ENCODE measurements at places on chromosomes 7 and 10. TPM values are rescaled to one million over a fixed set of nuclear protein-coding genes. Genes with fewer than 3 reads are reported as not detected.

The WNT8B gene
- total RNA-seq = not detected

The ZNF503 gene
- 3.7 TPM for total RNA-seq

The PNLIP gene
- not detected for total RNA-seq

The CAMK2B gene
- total RNA-seq = 0.28 TPM

The WNT2 gene
- total RNA-seq = 0.19 TPM

The HOGA1 gene
- total RNA-seq = 0.56 TPM

The C10orf143 gene
- total RNA-seq = 1.2 TPM

The SPACDR gene
- 1.7 TPM for total RNA-seq

Measured in regular cardiac myocyte (primary cell).